Activated CD4-positive, alpha-beta T cell treated with anti-CD3 and anti-CD28 coated beads, Interleukin-2, Interleukin-6, amounts not matched to agents 100 ng/mL and 50 ng/mL, durations not matched to agents 16 hours and 8 hours (primary cell): ENCODE measurements at places on chromosomes 3 and 15.

DNA sequence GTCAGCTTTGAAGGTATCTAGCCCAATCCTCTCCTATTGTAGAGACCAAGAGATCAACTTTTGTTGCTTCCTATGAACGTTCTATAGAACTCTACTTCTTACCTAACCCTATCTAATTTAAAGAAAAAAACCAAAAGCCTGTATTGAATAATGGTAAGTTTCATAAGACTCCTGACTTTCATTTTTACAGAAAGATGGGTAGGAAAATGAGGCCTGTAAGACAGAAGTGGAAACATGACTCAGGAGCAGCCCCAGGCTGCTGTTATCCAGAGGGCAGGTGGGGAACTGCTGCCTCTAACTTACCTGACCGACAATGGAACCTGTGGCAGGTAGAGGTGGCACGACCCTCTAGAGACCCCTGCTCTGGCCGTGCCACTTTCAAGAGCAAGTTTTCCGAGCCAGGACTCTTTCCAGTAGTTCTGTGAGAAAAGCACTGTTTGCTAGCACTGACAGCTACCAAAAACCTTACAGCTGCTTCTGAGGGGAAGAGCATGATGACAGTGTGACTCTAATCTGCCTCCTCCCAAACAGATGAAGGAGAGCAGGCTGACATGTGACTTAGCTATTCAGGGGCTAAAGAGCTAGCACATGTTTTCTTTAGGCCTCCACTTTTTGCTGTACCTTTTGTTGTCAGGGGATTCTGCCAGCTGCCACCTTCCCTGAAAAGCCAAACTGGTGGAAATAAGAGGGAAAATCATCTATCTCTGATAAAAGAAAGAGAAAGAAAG is 17.5 kb downstream of the POPDC2 start:
- DNase-seq, result peak; percentile 44

- DNase-seq, result peak; percentile 12
Observed at GRCh38 chr3:9951598-9951961, 628 bp downstream of the PRRT3 start.

GRCh38 chr3:158918008-158918407 is 116.2 kb downstream of the MFSD1 start:
- peak; percentile 38 for DNase-seq

- DNase-seq, result peak; percentile 87
Observed at GRCh38 chr15:60548101-60548500, 69.2 kb upstream of the ICE2 start.

- no peak for DNase-seq
Observed at GRCh38 chr3:179432021-179432420, 19.2 kb downstream of the GNB4 start.

DNA sequence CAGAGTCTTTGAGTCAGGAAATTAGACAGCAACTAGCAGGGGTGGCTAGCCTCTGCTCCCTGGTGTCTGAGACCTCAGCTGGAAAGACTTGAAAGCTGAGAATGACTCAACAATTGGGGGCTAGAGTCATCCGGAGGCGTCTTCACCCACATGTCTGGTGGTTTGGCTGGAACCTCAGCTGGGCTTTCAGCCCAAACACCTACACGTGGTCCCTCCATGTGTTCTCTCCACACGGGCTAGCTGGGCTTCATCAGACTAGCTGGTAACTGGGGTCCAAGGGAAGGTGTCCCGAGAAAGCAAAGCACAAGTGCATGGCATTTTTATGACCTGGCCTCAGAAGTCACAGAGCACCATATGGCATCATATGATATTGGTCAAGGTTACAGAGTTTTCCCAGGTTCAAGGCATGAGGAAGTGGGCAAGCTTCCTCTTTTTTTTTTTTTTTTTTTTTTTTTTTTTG is 19.9 kb upstream of the ABHD2 start:
- DNase-seq, result peak; percentile 87

- no peak for DNase-seq
Observed at GRCh38 chr3:197446700-197447056, 109.1 kb downstream of the BDH1 start.

DNA sequence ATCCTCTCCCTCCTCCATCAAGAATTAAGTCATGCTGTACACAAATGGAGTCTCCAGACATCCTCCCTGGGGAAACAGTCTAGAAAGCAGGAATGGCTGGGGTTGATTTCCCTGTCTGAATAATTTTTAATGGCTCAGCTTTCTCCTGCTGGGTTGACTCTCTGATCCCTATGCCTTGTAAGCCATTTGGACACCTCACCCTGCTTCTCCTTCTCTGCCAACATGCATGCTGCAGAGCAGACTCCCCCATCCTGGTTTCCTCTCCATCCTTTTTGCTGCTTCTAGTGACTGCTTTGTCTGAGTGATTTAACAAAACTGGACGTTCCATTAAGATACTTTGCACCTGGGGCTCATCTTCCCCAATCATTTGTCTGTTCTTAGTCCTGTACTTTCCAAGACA is 22.2 kb downstream of the SV2B start:
- no peak for DNase-seq

- no peak for DNase-seq
Observed at GRCh38 chr3:62013951-62014350, 359.4 kb downstream of the FEZF2 start.

DNA sequence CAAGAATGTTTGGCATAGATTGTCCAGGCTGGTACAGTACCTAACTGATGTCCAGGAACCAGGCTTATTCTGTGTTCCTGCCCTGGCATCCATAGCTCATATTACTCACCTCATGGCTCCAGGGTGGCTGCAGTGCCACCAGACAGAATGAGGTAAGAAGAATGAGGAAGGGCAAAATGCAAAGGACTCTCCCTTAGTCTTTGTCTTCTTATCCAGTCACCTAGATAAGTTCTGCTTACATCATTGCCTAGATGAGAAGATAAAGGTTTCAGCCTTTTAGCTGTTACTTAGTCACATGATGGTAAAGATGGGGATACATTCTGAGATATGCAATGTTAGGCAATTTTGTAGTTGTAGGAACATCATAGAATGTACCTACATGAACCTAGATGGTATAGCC is 45.8 kb downstream of the CHP1 start:
- DNase-seq, result no peak

DNA sequence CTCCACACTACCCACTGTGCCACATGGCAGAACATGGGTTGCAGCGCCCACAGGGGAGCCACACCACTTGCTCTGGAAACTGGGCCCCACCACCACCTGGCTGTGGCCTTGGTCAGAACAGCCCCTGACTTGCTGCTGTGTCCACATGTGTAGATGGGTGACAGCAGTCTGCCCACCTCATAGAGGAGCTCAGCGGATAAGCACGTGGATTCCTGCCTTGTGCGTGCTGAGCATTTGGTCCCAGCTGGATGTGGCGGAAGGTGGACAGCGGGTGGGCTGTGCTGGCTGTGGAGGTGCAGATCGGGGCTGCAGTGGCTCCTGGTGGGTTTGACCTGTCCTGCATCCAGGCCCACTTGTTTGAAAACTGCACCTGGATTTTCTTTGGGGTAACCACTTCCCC is 6.0 kb upstream of the PLXNA1 start:
- DNase-seq, result no peak

GRCh38 chr3:171784387-171784786 is 25.9 kb downstream of the PLD1 start:
- DNase-seq, result no peak

- DNase-seq, result no peak
Observed at GRCh38 chr3:179544981-179545645, 17.6 kb upstream of the ACTL6A start.

DNA sequence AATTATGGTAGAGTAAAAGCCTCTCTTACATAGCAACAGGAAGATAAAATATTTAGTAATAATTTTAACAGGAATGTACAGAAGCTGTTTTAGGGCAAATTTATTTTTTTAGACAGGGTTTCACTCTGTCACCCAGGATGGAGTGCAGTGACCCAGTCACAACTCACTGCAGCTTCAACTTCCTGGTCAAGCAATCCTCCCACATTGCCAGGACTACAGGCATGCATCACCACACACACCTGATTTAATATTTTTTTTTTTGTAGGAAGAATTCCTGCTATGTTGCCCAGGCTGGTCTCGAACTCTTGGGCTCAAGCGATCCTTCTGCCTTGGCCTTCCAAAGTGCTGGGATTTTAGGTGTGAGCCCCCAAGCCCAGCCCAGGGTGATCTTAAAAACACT is 61.1 kb downstream of the PCCB start:
- no peak for DNase-seq

DNA sequence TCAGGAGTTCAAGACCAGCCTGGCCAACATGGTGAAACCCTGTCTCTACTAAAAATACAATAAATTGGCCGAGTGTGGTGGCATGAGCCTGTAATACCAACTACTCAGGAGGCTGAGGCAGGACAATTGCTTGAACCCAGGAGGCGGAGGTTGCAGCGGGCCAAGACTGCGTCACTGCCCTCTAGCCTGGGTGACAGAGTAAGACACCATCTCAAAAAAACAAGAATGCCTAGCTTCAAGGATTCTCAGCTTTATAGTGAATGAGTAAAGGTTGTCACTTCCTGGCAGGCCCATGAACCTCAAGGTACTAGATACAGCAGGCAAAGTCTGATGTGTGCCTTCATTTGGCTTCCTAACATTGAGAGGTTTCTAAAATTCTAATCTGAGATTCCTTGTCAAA is 14.4 kb downstream of the THOC7 start:
- no peak for DNase-seq

DNA sequence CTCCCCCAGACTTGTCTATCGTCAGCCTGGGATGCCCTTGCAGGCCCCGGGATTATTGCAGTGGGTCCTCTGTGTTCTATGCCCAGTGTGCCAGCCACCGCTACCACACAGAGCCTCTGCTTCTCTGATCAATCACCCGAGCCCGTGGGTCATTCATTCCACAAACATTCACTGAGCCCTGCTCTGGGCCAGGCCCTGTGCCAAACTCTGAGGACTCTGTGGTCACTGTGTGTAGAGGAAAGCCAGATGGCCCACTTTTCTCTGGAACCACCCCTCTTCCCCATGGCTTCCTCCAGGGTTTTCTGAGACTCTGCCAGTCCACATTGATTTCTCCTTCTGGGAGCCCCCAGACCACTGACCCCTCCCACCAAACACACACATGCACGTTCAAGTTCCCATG is 55.5 kb downstream of the BSN start:
- no peak for DNase-seq

DNA sequence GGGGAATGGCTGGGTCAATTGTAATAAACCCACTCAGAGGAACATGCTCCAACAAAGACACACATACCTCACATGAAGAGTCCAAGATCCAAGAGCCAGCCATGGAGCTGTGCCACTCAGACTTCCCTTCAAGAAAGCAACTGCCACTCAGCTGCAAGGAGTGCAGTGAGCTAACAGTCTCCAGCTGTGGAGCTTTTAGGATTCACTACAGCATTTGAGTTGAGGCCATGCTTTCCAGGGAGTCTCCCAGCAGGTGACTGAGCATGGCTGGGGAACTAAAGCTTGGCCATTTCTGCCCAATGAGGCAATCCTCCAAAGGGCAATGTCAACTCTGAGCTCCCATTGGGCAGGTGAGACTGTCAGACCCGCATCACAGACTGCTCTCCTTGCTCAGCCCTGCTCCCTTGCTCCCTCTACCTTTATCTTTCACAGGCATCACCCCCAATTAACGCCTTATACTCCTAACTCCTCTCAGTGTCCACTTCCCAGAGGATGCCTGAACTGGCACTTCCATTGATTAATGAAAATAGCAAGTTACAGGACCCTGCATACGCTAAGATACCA is 165.3 kb upstream of the CTNNB1 start:
- DNase-seq, result no peak

- no peak for DNase-seq
Observed at GRCh38 chr3:85037203-85037602, 78.4 kb downstream of the CADM2 start.

- no peak for DNase-seq
Observed at GRCh38 chr3:180402471-180403073, 199.4 kb upstream of the TTC14 start.

GRCh38 chr15:40593165-40593564 is 884 bp upstream of the KNL1 start:
- no peak for DNase-seq

GRCh38 chr3:187084580-187084979 is 54.7 kb downstream of the RPL39L start:
- no peak for DNase-seq

- DNase-seq, result peak; percentile 45
Observed at GRCh38 chr3:71681224-71681668, 44.0 kb downstream of the EIF4E3 start.

- DNase-seq, result no peak
Observed at GRCh38 chr3:100260081-100260684, 609 bp upstream of the TBC1D23 start.

GRCh38 chr15:75431270-75431669 is 20.2 kb downstream of the SIN3A start:
- DNase-seq, result no peak

- DNase-seq, result no peak
Observed at GRCh38 chr15:63211092-63211490, 21.7 kb downstream of the RAB8B start.

GRCh38 chr15:39106950-39107349 is 473.9 kb upstream of the THBS1 start:
- no peak for DNase-seq

GRCh38 chr3:176787506-176787905 is 409.8 kb downstream of the TBL1XR1 start:
- DNase-seq, result no peak

- no peak for DNase-seq
Observed at GRCh38 chr15:37586011-37586583, 348.3 kb upstream of the TMCO5A start.

DNA sequence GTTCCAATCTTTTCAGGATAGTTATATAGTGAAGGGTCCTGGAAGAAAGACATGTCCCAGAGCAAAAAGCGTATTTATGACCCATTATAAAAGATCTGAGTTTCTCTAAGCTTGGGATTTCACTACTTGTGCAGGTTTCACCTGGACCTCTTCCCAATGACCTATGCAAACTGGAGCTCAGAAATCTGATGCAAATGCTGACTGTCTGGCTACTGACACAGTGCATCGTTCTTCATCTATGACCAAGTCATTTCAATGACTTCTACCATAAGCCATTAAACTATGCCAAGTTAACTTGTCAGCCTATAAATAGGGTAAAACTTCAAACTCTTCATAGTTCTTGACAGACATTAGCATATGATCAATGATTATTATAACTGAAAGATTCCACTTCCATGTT is 11.1 kb downstream of the STAG1 start:
- no peak for DNase-seq

- DNase-seq, result no peak
Observed at GRCh38 chr15:93414576-93415231, 325.7 kb upstream of the RGMA start.

GRCh38 chr15:95459273-95459672 is 871.2 kb upstream of the NR2F2 start:
- DNase-seq, result no peak

GRCh38 chr3:81425198-81425868 is 336.1 kb downstream of the GBE1 start:
- DNase-seq, result no peak
